ENCODE measurements at places on chromosomes 2 and 18. TPM values are rescaled to one million over a fixed set of nuclear protein-coding genes. Genes with fewer than 3 reads are reported as not detected.

The EIF2AK2 gene
- polyA plus RNA-seq = 7.3 TPM

The STAT1 gene
- polyA plus RNA-seq = 42.6 TPM

The TRIM43 gene
- polyA plus RNA-seq = not detected

DNA sequence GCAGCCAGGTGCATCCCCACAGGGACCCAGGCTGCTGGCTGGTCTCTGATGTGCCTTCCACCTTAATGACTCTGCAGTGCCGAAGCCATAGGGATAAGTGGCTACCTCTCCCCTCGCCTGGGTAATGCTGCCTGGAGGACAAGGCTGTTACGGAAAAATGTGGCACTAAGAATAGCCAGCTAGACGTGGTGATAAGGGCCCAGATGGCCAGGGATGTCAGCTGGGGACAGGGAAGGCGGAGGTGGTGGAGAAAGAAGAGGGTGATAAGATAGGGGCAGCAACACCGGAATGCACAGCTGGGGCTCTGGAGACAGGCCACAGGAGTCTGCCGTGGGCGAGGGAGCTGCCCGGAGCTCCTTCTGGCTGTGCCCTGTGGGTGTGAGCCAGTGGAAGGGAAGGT lies 170.6 kb downstream of the FHOD3 start:
- no peak for DNase-seq

DNA sequence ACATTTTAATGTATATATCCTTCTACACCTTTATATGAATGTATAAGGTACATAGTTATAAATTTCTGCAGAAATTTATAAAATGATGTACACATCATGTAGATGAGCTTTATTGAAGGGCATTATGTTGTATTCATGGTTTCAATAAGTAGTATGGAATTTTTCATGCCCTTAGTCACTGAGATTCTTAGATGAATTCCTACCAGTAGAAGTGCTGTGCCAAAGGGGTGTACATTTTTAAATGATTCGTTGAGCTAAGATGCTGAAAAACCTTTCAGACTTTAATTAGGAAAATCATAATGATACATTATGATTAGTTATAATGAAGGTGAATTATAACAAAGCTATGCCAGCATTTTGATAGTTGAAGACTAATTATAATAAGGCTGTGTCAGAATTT lies 115.2 kb downstream of the ZNF236 start:
- DNase-seq = peak; percentile 45

- no peak for DNase-seq
These were observed 262.8 kb downstream of the ICOS start for GRCh38 chr2:204199357-204199756.

DNA sequence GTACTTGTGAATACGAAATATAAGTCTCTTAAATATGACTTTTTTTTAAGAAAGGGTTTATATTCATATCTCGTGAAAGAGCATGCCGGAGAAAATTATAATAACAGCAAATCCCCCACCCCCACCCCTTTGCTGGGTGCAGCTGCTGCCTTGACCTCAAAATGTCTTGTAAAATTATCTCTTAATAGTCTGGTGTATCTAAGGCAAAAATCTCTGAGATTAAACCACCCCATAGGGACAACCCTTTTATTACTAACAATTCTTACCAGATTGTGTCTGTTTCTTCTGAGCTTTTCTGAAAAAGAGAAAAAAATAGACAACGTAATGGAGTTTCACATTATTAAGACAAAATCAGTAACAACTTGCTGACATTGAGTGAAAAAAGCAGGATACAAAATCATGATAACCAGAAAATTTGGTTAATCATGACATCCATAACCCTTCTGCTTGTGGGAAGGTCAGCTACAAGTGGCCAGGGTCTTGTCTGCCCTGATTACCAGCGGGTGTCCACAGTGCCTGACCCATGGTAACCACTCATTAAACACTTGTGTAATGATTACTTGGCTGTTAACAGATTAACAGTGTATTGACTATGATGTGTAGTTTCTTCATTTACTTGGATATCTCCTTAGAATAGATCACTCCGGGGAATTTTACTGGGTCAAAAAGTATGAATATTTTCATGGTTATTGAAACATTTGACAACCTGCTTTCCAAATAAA lies 1.5 kb downstream of the STRADB start:
- DNase-seq = no peak

DNA sequence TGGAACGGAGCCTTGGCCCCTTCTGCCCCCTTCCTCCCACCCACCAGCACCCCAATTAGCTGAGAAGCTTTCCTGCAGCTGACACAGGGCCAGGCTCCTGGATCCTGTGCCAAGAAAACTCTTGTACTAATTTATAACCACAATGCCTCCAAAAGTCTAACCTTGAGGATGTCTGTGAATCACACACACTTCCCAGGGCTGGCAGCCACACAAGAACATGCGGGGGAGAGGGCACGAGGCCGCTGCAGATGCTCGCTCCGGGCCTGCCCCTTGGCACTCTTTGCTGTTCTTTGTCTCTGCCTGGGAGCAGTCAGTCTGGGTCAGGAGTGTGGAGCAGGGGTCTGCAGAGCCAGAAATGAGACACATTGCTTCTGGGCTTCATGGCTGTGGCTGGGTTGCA lies 62.7 kb upstream of the KIF5C start:
- peak; percentile 51 for DNase-seq

Data from IMR-90 (cell line).